ENCODE measurements at places on chromosomes 7 and 10.

DNA sequence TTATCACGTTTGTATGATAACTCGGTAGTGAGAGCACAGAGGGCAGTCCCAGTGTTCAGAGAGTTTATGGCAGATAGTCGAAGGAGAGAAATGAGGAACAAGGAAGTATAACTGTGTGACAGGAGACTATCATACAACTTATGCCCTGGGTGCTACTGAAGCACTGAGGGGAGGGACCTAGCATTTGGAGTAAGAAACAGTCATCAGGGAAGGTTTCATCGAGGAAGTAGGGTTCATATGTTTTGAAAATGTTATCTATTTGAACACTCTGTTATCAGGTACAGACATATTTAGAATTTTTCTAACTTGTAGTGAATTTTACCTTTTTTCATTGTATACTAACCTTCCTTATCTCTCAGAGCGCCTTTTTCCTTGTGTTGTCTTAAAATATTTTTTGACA lies 1214.4 kb upstream of the C7orf33 start:
- no peak for DNase-seq

DNA sequence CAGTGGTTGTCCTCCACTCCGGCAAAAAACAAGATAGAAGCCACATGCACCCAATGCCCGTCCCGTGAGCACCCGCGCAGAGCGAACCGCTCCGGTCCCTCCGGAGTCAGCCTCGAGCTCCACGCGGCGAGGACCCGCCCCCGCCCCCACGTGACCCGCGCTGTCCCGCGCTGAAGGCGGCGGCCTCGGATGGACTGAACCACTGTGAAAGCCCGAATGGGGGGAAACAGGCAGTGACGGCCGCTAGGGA lies 766 bp upstream of the EIF3B start:
- DNase-seq: peak; percentile 50

DNA sequence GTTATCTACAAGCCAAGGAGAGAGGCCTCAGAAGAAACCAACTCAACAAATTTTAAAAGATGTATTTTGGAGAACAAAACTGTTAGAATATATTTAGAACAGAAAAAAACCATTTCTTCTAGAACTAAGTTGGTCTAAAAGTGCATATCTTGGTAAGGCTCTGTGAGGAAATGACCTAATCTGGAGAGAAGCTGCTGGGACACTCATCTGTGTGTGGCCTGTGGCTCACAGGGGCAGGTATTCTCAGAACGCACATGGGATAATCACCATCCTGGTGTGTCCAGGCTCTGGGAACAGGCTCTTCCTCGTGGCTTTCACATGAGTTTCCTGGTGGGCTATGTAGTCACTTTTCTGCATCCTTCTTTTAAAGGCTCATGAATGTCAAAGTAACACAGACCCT lies 38.1 kb upstream of the PRSS1 start:
- DNase-seq: no peak

DNA sequence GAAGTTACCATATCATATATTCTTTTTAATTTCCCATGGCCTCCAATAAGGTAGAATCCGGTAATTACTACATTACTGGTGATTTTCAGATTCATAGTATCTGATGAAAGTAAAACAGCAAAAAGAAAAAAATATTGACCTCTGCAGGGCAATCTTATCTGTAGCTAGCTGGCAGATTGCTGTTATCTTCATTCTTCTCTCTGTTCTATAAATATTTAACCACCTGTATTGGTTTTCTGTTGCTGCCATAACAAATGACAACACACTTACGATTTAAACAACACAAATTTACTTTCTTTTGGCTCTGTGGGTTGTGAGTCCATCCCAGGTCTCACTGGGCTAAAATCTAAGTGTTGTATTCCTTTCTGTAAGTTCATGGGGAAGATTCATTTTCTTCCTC lies 164.5 kb downstream of the ZEB1 start:
- DNase-seq: no peak

DNA sequence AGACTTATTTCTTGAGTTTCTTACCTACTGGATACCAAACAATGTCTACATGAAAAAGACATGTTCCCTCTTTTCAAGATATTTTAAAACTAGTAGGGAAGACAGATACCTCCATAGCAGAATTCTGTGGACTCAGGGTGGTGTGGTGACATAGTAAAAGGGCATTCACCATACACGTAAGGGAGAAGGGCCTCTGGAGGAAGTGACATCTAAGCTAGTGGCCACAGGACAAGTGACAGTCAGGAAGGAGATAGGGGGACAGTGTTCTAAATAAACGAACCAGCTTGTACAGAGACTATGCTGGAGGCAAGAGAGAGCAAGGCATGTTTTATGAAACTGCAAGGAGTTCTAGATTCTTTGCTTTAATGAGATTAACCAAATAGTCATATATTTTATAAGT lies 321.7 kb upstream of the LRGUK start:
- no peak for DNase-seq

GRCh38 chr7:64884913-64885370 lies 18.1 kb upstream of the ZNF273 start:
- DNase-seq: no peak

- DNase-seq: no peak
Measured at GRCh38 chr7:102410123-102410522, 14.0 kb downstream of the PRKRIP1 start.

- DNase-seq: no peak
Measured at GRCh38 chr10:103257812-103258211, 12.1 kb downstream of the RPEL1 start.

DNA sequence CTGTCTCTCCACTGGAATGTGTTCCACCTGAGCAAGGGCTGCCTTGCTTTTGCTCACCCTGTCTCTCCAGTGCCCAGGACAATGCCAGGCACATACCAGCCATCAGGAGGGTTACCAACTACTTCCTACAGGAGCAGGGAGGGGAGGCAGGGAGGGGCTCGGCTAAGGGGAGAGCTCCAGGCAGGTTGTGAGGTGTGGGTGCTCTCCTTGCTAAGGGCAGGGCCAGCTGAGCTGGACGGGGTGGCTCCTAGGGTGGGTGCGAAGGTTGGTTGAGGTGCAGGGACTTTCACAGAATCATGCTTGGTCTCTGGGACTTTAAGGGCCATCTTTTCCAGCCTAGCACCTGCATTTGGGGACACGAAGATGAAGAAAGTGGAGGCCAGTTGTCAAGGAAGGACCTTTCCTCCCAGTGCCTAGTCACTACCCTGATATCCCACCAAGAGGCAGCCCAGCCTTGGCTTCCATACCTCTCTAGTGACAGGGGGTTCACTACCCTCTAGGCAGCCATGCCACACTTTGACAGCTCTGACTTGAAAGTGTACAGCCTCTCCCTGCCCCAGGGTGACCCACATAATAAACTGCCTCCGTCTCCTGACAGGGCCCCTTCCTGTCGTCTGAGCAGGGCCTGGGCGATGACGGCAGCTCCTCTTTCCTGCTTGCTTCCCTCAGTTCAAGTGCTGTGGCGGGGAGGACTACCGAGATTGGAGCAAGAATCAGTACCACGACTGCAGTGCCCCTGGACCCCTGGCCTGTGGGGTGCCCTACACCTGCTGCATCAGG lies 46.5 kb downstream of the TSPAN15 start:
- no peak for DNase-seq

DNA sequence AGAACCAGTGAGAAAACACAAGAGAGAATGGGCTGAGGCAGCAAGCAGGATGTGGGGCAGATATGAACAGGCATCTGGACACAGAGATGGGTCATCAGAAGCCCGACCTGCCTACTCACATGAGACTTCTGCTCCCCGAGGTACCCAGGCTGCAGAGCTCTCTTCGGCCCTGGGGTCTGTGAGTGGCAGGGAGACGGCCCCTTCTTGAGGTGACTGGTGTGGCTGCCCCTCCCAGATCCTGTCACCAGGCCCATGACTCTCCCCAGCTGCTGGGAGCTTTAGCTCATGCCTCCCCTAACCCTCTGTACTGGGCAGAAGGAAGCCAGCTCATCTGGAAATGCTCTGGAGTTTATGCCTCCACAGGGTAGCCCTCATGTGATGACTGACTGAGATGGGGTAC lies 157.6 kb upstream of the PCBD1 start:
- no peak for DNase-seq

- DNase-seq: no peak
Measured at GRCh38 chr7:18532813-18533212, 37.3 kb downstream of the HDAC9 start.

GRCh38 chr10:24463611-24464426 lies 254.9 kb downstream of the KIAA1217 start:
- peak; percentile 91 for DNase-seq

GRCh38 chr7:154871507-154871906 lies 131.4 kb downstream of the PAXIP1 start:
- DNase-seq: no peak

GRCh38 chr10:44382981-44383748 lies 1.7 kb downstream of the CXCL12 start:
- no peak for DNase-seq

DNA sequence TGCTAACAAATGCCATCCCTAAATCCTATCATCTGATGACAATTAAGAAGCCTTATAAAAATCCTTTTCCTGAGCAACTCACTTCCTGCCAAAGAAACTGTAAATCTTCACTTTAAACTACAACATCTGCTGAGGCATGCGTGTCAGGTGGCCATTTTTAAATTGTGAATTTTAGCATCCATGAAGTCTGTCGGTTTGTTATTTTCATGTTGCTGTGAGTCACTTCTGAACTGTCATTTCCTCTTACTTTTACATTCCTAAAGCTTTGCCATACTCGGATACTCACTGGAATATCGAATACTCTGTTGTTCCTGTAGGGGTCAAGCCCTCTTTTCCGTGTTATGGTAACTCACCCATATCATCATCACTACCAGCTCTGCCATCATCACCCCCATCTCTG lies 34.3 kb upstream of the TMEM26 start:
- peak; percentile 52 for DNase-seq
